ENCODE measurements at places on chromosomes 6 and 20. TPM values are rescaled to one million over a fixed set of nuclear protein-coding genes. Genes with fewer than 3 reads are reported as not detected.
A peak's percentile ranks its signal among the peaks of the same experiment; 100 is the strongest.

Gene SPATA25
- total RNA-seq = 1.2 TPM

Gene CTAGE9
- not detected for total RNA-seq

Gene SYTL3
- total RNA-seq = 1.5 TPM

Gene SNRPB
- total RNA-seq = 109 TPM

Gene SLC22A16
- 0.36 TPM for total RNA-seq

Gene OR2B6
- not detected for total RNA-seq

Gene GNAS-AS1
- 1.5 TPM for total RNA-seq

Gene ARMH2
- total RNA-seq = not detected

Gene GRM1
- total RNA-seq = under 0.01 TPM

Gene TMEM170B
- 3.8 TPM for total RNA-seq

Gene PPIL6
- 5.3 TPM for total RNA-seq

Gene EDN1
- total RNA-seq = 0.88 TPM

Gene ADAM33
- 3.5 TPM for total RNA-seq

GRCh38 chr20:58981628-58982364 is 740 bp downstream of the NELFCD start:
- peaks cover 8% of the 10 kb centered on the region for H3K36me3 ChIP-seq
- H3K4me3 ChIP-seq = peak overlapping the region; percentile 70
- no peaks in the 10 kb centered on the region for H3K4me1 ChIP-seq
- no peak overlapping the region for H3K27ac ChIP-seq
- no peak for DNase-seq

DNA sequence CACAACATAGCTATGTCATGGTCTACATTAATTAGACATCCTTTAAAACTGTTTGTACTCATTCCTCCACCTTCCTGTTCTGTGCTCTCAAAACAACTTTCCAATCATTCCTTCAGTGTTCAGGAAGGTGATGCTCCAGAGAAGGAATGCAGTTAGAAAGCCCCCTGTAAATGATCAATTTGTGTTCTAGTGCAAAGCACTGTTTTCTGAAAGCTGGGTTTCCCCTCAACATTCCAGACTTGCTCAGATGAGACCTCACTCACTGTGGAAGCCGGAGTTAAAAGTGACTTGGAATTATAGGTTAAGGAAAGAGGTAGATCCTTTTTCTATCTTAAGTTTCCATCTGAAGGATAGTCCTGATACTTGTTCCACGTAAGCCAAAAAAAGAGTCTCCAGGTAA is 95.9 kb downstream of the BMP2 start:
- no peak for DNase-seq
- no peak overlapping the region for H3K27ac ChIP-seq
- H3K4me3 ChIP-seq = no peak overlapping the region
- H3K36me3 ChIP-seq = no peaks in the 10 kb centered on the region
- H3K4me1 ChIP-seq = no peaks in the 10 kb centered on the region
- H3K27me3 ChIP-seq = no peaks in the 10 kb centered on the region

DNA sequence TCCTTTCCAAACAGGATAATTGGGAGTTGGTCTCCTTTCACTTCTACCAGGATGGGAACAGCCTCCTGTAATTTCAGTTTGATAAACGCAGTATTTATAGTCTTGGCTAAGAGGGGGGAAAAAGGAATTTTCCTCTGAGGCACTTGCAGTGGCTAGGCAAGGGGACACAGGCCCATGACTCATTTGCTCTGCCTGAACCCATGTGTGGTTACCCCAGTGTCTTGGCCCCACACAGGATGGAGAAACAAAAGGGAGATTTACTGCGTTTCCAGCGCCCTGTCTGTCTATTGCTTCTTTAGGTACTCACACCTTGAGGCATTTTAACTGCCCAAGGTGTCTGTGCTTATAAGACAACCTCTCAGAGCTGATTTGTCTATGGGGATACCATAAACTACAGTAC is 74.8 kb upstream of the NEDD9 start:
- no peak overlapping the region for H3K27ac ChIP-seq
- H3K4me3 ChIP-seq = no peak overlapping the region
- DNase-seq = no peak
- no peaks in the 10 kb centered on the region for H3K36me3 ChIP-seq
- no peaks in the 10 kb centered on the region for H3K27me3 ChIP-seq
- no peaks in the 10 kb centered on the region for H3K4me1 ChIP-seq

DNA sequence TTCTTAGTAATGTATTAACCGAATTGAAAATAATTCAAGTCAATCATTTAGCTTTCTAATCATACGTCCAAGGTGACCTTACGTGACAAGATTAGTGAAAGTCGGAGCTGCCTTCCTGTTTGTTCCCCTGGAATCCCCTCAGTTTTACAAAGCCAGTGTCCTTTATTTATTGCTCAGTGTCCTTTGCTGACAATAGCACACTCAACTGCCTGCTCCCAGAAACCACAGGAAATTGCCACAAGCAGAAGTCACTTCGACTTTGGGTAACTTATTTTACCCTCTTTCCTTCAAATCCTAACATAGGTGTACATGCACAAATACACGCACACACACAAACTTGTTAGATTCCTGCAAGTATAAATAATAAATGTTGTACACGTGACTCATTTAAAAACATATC is 1167.7 kb upstream of the ADGRB3 start:
- DNase-seq = no peak
- H3K4me1 ChIP-seq = no peaks in the 10 kb centered on the region
- H3K4me3 ChIP-seq = no peak overlapping the region
- no peak overlapping the region for H3K27ac ChIP-seq
- no peaks in the 10 kb centered on the region for H3K36me3 ChIP-seq
- H3K27me3 ChIP-seq = no peaks in the 10 kb centered on the region

DNA sequence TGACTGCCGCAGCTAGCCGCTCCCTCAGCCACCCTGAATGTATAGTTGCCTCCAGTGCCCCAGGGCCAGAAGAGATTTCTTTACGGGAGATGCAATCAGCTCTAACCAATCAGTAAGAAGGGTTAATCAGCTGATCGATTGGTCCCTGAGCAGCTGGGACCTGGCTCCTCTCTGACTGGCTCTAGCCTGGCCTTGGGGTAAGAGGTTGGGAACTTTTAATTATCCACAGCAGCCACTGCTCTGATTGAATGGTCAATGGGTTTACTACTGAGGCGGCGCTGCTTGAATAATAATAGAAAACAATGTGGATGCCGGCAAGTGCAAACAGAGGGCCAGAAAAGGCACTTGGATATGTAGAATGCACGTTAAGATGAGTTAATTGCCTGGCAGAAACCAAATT is 99.8 kb downstream of the TFAP2A start:
- no peaks in the 10 kb centered on the region for H3K27me3 ChIP-seq
- no peak overlapping the region for H3K27ac ChIP-seq
- no peak for DNase-seq
- H3K36me3 ChIP-seq = no peaks in the 10 kb centered on the region
- H3K4me3 ChIP-seq = no peak overlapping the region

GRCh38 chr6:2111162-2111677 is 134.2 kb downstream of the GMDS start:
- peaks cover 21% of the 10 kb centered on the region for H3K4me1 ChIP-seq
- no peaks in the 10 kb centered on the region for H3K27me3 ChIP-seq
- peak overlapping the region; percentile 94 for H3K27ac ChIP-seq
- H3K4me3 ChIP-seq = peak overlapping the region; percentile 69

GRCh38 chr20:56859039-56859800 is 230.1 kb downstream of the TFAP2C start:
- no peaks in the 10 kb centered on the region for H3K36me3 ChIP-seq
- peaks cover 9% of the 10 kb centered on the region for H3K27me3 ChIP-seq
- H3K4me3 ChIP-seq = no peak overlapping the region
- H3K27ac ChIP-seq = no peak overlapping the region
- no peaks in the 10 kb centered on the region for H3K4me1 ChIP-seq

- H3K36me3 ChIP-seq = no peaks in the 10 kb centered on the region
- no peak for DNase-seq
- no peak overlapping the region for H3K4me3 ChIP-seq
- H3K4me1 ChIP-seq = no peaks in the 10 kb centered on the region
- H3K27ac ChIP-seq = no peak overlapping the region
Observed at GRCh38 chr6:168871642-168872315, 381.9 kb downstream of the THBS2 start.

DNA sequence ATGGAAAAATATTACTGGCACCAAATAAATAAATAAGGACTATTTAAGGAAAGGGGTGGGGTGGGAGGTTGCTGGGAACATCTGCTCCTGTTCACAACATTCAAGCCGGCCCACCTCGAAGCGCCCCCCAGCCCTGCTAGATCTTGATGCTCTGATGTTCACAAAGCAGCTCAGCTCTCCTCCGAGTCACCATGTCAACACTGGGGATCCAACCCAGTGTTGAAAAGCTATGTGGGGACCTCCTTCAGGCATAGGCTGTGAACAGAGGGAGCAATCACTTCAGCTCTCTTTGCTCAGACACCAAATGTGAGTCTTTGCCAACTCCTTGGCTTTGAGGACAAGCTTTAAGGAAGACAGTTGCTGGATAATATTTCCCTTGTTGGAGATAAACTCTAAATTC is 176.8 kb upstream of the NT5E start:
- no peak overlapping the region for H3K27ac ChIP-seq
- no peaks in the 10 kb centered on the region for H3K4me1 ChIP-seq
- no peak for DNase-seq

GRCh38 chr6:5671601-5672559 is 334.8 kb downstream of the NRN1 start:
- H3K4me3 ChIP-seq = peak overlapping the region; percentile 44
- H3K27me3 ChIP-seq = no peaks in the 10 kb centered on the region
- no peaks in the 10 kb centered on the region for H3K36me3 ChIP-seq
- peaks cover 46% of the 10 kb centered on the region for H3K4me1 ChIP-seq
- DNase-seq = no peak

DNA sequence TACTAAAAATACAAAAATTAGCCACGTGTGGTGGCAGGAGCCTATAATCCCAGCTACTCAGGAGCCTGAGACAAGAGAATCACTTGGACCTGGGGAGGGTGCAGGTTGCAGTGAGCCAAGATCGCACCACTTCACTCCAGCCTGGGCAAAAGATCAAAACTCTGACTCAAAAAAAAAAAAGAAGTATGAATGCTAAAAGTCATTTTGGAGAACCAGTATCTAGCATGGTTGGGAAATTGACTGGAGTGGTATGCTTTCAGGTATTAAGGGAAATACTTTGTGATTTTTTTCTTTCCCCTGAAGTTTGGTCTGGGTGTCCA is 30.1 kb downstream of the PCMT1 start:
- no peak for DNase-seq
- H3K4me3 ChIP-seq = no peak overlapping the region
- no peaks in the 10 kb centered on the region for H3K27me3 ChIP-seq
- H3K27ac ChIP-seq = no peak overlapping the region
- H3K36me3 ChIP-seq = peaks cover 49% of the 10 kb centered on the region

DNA sequence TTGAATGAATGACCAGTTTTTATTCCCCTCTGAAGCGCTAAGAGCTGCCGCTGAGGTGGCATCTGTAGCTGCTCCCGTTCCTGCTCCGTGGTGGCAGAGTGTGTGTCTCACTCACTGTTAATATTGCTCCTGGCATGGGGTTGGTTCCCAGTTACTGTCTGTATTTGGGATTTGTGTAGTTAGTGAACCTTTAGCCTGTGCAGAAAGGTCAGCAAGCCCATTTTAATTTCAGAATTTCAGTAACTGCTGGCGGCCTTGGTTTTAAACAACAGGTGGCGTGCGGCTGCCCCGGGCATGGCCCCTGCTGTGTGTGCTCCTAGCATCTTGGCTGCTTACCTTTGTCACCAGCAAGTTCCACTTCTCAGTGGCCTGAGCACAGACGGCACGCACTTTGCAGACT is 54.1 kb upstream of the SLC22A1 start:
- peaks cover 77% of the 10 kb centered on the region for H3K36me3 ChIP-seq
- no peaks in the 10 kb centered on the region for H3K27me3 ChIP-seq
- H3K4me1 ChIP-seq = no peaks in the 10 kb centered on the region
- no peak overlapping the region for H3K4me3 ChIP-seq
- H3K27ac ChIP-seq = no peak overlapping the region
- no peak for DNase-seq

DNA sequence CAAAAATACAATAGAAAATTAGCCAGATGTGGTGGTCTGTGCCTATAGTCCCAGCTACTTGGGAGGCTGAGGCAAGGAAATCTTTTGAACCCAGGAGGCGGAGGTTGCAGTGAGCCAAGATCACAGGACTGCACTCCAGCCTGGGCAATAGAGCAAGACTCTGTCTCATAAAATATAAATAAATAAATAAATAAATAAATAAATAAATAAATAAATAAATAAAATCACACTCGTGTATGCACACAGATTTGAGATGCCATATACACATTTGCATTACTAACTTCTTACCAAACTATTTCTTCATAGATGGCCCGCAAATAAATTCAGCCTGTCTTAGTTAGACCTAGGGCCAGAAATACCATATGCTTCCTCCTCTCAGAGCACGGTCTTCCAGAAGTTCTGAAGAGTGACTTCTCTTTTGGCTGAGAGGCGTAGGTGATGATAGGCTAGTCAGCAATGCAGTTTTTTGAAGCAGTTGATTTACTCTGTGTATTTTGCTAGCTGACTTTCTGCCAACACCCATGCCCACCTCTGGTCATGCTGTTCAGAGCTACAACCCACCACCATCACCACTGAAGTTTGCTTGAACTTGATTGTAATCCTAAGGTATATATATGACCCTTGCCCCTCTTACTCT is 150.1 kb downstream of the SASH1 start:
- H3K4me1 ChIP-seq = peaks cover 44% of the 10 kb centered on the region
- H3K36me3 ChIP-seq = no peaks in the 10 kb centered on the region
- no peak overlapping the region for H3K4me3 ChIP-seq
- peak overlapping the region; percentile 64 for H3K27ac ChIP-seq
- no peaks in the 10 kb centered on the region for H3K27me3 ChIP-seq

GRCh38 chr20:24981790-24982189 is 10.8 kb downstream of the APMAP start:
- H3K36me3 ChIP-seq = peaks cover 21% of the 10 kb centered on the region
- no peaks in the 10 kb centered on the region for H3K27me3 ChIP-seq
- peak overlapping the region; percentile 13 for H3K27ac ChIP-seq

- H3K36me3 ChIP-seq = no peaks in the 10 kb centered on the region
- H3K4me3 ChIP-seq = no peak overlapping the region
- DNase-seq = no peak
- no peaks in the 10 kb centered on the region for H3K4me1 ChIP-seq
- H3K27ac ChIP-seq = no peak overlapping the region
Observed at GRCh38 chr20:46203510-46203837, 85.4 kb downstream of the CD40 start.

- H3K27ac ChIP-seq = no peak overlapping the region
- H3K36me3 ChIP-seq = no peaks in the 10 kb centered on the region
- no peaks in the 10 kb centered on the region for H3K27me3 ChIP-seq
Observed at GRCh38 chr20:19568128-19568527, 189.9 kb upstream of the RIN2 start.

DNA sequence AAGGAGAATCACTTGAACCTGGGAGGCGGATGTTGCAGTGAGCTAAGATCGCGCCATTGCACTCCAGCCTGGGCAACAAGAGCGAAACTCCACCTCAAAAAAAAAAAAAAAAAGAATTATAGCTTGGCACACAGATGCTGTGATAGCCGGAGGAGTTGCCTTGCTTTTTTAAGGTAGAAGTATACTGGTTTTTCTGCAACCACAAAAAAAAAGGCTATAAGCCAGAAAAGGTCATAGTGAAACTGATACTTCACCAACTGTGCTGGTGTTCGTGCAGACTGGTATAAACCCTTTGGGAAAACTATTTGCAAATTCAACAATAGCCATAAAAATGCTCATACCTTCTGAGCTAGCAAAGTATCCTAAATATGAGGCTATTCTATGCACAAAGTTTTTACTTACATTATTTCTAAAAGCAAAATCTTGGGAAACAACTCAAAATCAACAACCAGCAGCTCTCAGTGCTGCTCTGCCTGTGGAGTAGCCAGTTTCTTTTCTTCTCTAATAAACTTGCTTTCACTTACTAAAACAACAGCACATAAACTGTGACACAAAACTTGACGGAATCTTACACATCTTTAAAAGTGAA is 44.0 kb downstream of the B4GALT5 start:
- H3K27ac ChIP-seq = peak overlapping the region; percentile 58
- peak overlapping the region; percentile 7 for H3K4me3 ChIP-seq
- H3K27me3 ChIP-seq = no peaks in the 10 kb centered on the region
- no peak for DNase-seq
- no peaks in the 10 kb centered on the region for H3K36me3 ChIP-seq

- no peaks in the 10 kb centered on the region for H3K27me3 ChIP-seq
- no peaks in the 10 kb centered on the region for H3K36me3 ChIP-seq
- peak overlapping the region; percentile 6 for H3K27ac ChIP-seq
Observed at GRCh38 chr6:48183178-48183577, 72.2 kb upstream of the PTCHD4 start.
